Fibroblast of mammary gland (primary cell): ENCODE measurements at places on chromosomes 3 and 15.

DNA sequence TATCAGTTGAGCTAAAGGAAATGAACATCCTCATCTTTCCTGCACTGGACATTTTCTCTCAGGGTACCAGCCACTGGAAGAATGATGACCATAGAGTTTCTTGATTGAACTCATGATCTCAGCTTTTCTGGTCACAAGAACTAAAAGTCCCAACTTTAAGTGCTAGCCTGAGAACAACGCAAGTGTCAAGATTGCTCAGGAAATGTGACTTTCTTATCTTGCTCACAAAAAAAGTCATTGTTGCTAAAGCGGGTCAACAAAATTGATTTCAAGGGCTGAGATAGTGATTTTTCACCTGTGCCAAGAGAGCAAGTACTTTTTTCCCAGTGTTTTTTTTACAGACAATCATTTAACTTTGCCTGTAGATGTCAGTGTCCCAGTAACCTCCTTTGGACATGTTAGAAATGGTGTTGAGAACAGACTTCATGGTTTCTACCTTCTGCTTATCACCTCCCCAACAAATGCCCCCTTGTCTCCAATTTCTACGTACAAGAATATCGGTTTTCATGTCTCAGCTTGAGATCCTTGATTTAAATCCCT lies 125.9 kb downstream of the SEMA6D start:
- no peak for DNase-seq

GRCh38 chr3:46943237-46944187 lies 33.0 kb downstream of the CCDC12 start:
- DNase-seq, result no peak

DNA sequence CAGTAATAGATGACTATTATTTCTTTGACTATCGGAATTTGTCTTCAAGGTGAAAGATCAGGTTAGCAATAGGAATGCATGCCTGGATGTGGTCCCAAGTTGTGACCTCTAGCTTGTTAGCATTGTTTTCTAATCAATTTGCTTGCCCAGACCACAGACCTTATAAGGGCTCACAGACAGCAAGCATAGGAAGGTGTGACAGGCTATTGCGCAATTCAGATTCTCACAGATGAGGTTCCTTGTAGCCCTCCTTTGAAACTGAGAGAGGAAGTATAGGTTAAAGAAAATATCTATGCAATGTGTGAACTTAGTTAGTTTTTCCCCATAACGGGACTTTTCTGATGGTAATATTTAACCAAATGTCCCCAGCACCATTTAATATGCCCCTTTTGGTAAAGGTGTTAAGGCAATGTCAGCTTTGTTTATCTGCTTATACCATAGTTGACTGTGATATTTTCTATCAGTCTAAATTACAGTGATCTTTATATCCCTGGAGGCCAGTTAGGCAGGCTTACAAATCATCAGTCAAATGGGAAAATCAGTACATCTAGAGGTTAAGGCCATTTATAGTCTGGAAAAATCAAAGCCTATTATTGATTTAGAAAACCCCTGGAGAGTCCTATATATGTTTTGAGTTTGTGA lies 168.1 kb upstream of the MBNL1 start:
- no peak for DNase-seq

GRCh38 chr3:168002786-168003368 lies 92.8 kb downstream of the GOLIM4 start:
- DNase-seq, result peak; percentile 73

DNA sequence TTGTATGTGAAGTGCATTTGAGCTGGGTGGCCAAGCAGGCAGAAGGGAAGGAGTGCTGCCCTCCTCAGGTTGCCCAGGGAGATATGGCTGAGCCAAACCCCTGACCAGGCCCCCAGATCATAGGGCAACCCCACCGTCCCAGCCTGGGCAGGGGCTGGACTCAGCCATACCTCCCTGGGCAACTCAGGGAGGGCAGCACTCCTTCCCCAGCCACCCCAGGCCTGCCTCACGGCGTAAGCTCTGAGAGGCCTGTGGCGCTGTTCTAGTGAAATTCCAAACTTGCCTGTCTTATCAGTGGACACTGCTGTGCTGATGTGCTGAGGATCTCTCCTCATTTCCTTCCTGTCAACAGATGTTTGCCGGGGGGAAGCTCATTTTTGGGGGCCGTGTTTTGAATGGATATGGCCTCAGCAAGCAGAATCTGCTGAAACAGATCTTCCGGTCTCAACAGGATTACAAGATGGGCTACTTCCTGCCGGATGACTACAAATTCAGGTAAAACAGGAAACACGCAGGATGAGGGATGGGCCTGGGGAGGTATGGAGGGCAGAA lies 57.6 kb upstream of the FGD5 start:
- no peak for DNase-seq

- DNase-seq, result no peak
These were observed 247.8 kb downstream of the RPLP1 start for GRCh38 chr15:69700380-69700779.

GRCh38 chr3:156135921-156136638 lies 15.7 kb downstream of the KCNAB1 start:
- peak; percentile 10 for DNase-seq

GRCh38 chr15:59892985-59893384 lies 111.1 kb upstream of the FOXB1 start:
- DNase-seq, result peak; percentile 15

DNA sequence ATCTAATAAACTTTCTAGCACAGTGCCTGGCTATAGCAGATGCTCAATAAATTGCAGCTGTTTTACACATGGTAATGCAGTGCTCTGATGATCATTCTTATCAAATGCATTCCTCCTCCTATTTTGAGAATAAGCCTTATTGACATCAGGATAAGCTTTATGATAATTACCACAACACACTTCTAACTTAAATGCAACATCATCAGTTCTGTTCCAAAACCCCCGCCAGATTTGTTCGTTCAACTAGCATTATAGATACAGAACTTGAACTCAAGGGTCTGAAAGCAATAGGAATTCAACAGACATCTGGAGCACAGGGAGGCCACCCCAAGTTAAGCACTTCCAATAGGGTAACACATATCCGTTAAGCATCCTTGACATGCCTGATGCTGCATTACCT lies 684.4 kb upstream of the LMCD1 start:
- DNase-seq, result no peak

GRCh38 chr15:66613743-66614142 lies 47.9 kb upstream of the LCTL start:
- no peak for DNase-seq

- DNase-seq, result no peak
These were observed 838.5 kb downstream of the DIPK2A start for GRCh38 chr3:144810160-144810559.

- DNase-seq, result no peak
These were observed 60.9 kb upstream of the DIPK2A start for GRCh38 chr3:143910756-143911155.

DNA sequence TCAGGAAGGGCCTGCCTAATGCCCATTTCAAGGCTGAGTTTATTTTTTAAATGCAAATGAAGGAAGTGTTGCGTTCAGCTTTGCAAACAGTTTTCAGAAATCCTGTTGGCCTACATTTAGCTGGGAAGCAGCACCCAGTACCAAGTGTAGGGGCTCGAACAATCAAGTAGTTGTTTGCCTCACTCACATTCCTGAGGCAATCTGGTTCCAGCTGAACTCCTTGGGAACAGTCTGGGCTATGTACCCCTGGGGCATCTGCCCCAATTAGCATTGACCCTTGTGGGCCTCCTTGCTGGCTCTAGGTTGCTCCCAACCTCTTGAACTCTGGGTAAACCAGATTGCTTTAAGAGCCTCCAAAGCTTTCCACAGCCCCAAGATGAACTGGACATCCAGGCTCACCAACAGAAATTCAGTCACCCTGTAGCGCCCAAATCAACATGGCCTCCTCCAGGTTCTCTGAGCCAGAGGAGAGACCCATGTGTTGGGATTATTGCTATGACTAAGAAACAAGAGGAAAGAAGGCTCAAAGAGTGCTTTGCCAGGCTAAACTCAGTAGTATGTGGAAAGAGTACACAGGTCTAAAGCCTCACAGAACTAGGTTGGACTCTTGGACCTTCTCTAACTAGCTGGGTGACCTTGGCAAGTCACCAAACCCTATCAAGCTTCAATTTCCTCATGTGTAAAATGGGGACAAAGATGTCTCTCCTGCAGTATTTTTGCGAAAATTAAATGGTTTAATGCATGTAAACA lies 532.7 kb downstream of the SOX2 start:
- DNase-seq, result no peak

DNA sequence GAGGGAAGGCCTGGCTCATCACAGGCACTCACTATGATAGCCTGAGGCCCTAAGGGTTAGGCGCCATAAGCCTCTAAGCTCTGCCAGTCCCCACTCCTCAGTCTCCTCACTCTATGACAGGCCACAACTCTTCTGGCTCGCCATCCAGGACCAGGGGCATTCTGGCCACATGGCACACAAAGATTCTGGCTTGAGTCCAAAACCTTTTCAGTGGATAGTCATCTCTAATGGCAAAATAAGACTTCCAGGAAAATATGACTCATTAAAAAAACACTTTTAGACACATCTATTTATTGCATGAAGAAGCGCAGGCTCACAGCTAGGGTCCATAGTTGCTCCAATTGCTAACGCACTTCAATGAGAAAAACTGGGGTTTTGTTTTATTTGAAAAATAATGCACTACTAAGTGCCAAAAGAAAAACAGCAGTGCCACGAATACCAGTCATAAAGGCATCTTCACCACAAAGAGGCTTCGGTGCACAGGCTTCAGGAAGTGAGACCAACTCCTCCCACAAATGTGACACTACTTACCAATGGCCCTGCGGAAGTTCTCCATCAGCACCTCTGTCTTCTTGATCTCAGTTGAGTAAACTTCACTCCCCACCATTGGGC lies 11.1 kb downstream of the RUVBL1 start:
- DNase-seq, result peak; percentile 94

GRCh38 chr3:101637451-101637850 lies 39.5 kb downstream of the ZBTB11 start:
- DNase-seq, result no peak

DNA sequence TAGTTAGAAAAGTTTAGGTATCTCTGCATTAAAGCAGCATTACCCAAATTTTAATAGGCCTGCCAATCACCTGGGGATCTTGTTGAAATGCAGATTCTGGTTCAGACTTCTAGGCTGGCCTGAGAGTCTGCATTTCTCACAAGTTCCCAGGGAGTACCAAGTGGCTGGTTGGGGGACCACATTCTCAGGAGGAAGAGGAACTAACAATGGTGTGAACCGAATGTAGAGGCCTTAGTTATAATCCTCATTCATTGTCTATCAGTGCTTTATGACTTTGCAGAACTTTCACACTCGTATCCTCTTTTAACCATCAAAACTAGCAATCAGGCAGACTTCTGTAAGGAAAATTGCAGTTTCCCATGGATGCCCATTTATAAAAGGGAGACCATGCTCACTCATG lies 38.2 kb upstream of the UBE2E1 start:
- DNase-seq, result no peak

DNA sequence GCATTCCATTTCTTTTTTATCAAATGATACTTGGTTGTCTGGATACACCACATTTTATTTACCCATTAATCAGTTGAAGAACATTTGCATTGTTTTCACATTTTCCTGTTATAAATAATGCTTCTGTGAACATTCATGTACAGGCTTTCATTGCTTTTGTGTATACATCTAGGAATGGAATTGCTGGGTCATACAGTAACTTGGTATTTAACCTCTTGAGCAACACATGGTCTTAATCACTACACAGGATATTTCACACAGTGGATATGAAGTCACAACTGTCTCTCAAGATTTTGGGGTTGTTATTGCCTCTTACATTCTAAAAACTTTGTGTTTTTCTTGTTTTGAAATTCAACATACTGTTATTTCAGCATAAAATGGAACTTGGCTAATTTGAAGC lies 48.2 kb downstream of the C3orf85 start:
- no peak for DNase-seq

DNA sequence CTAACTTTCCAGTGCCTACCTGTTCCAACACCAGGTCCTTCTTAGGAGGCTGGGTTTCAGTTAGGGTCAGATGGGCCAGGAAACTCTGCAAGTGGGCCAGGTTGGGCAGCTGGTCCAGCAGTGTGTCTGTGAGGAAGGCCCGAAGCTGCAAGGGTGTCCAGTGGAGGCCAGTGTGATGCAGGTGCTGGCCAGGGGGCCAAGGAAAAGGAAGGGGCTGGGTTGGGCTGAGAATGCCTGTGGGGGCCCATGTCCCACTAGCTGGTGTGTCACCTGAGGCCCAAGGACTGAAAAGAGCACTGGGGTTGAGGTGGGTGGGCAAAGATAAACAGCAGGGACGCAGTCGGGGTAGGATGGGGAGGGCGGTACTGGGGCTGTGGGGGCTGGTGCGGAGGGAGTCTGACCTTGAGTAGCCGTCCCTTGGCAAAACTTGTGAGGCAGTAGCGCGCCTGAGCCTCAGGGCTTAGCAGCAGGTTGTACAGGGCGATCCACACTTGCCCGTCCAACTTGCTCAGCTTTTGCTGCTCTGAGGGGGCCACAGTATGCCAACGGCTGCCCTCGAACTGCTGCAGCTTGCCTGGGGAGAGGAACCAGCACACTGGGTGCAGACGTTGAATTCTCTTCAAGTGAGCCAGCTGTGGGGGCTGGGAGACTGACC lies 1.5 kb upstream of the RASSF1 start:
- DNase-seq, result no peak

DNA sequence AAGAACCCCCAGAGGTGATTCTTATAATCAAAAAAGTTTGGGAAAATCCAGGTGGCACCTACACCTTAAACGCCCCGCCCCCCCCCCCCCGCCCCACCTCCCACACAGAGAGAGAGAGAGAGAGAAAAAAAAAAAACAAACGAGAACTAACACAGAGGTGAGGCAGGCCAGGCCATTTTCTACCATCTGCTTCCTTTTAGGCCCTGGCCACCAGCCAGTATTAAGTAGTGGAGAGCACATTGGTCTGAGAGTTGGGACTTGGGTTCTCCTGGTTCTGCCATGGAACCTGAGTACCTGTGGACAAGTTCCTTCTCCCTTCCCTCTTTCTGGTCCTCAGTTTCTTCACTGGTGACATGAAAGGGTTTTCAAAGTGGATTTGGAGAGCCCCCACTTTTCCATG lies 60.6 kb downstream of the SLC6A11 start:
- DNase-seq, result no peak

DNA sequence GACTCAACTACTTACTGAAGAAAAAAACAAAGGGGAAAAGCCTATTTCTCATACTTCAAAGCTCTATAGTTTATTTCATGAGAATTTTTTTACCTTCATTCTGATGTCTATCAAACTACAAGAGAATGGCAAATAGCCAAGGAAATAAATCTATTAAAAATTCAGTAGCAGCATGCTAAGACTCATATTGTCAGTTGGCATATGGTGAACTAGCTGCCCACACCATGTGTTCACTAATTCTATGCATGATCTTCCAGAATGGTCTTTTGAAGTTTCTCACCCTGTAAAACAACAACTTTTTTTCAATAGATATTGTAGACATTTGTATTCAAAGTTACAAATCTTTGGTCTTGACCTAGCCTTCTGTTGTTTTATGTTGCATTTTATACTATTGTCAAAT lies 386.2 kb downstream of the RSL24D1 start:
- DNase-seq, result no peak

GRCh38 chr3:37935756-37936666 lies 54.6 kb upstream of the VILL start:
- DNase-seq, result peak; percentile 95

- no peak for DNase-seq
These were observed 163.6 kb downstream of the ECT2 start for GRCh38 chr3:172913911-172914655.

- no peak for DNase-seq
These were observed 28.7 kb downstream of the GLCE start for GRCh38 chr15:69189157-69189556.
